ENCODE measurements at places on chromosomes 7 and 10. TPM values are rescaled to one million over a fixed set of nuclear protein-coding genes. Genes with fewer than 3 reads are reported as not detected.

Gene MINDY4
- 5.3 TPM for total RNA-seq

Gene TMEM225B
- not detected for total RNA-seq

Gene HABP2
- 0.07 TPM for total RNA-seq

DNA sequence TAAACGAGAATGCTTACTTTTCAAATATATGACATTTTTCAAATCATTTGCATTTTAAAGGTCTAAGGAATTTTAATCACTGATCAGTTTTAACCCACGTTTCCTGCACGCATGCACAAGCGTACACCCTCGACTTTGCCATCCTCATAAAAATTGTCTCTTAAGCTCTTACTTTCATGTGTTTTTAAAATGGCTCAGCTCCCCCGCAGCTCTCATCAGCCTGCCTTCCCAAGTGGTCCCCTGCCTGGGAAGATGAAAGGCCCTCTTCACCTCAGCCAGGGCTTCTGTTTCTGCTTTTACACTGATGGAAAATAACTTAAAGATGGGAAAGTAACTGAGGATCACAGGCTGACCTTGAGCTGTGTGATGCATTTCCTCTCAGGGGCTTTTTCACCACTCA lies 131.6 kb upstream of the LSM8 start:
- DNase-seq = no peak

DNA sequence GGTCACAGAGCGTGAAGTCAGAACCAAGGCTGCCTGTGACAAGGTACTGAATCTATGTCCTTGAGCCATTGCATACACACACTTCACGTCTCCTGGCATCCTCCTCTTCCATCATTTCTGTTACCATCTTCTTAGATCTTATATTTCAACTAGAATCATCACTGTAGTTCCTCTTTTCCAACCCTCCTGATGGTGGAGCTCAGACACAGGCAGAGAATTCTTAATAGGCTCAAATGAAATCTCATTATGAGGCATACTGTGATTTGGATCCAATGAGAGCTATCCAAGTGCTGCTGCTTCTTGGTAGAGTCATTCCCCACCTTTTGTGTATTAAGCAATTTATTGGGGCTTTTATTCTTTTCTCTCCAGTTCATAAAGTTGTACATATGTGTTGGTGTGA lies 113.2 kb downstream of the CALCR start:
- no peak for DNase-seq

DNA sequence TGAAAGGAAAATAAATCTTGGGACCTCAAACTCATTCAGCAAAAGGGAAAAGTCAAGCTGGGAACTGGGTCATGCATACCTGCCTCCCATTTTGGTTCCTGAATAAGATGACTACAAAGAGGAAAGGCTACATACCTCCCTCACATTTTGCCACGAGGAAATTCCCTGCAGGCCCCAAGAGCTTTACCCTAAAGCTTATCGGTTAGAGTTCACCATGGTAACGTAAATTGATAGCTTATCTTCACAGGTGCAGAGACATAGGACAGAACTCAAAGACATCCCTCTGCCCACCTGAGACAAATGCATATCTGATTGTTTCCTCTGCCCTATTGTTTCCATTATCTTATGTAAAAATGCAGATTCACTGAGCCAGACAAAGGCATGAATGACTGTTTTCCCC lies 31.5 kb upstream of the GRB10 start:
- DNase-seq = no peak
